Stimulated activated CD8-positive, alpha-beta memory T cell treated with anti-CD3 and anti-CD28 coated beads, Interleukin-15, amount 100 ng/mL, for 48 hours (primary cell): ENCODE measurements at places on chromosomes 13 and 19.

DNA sequence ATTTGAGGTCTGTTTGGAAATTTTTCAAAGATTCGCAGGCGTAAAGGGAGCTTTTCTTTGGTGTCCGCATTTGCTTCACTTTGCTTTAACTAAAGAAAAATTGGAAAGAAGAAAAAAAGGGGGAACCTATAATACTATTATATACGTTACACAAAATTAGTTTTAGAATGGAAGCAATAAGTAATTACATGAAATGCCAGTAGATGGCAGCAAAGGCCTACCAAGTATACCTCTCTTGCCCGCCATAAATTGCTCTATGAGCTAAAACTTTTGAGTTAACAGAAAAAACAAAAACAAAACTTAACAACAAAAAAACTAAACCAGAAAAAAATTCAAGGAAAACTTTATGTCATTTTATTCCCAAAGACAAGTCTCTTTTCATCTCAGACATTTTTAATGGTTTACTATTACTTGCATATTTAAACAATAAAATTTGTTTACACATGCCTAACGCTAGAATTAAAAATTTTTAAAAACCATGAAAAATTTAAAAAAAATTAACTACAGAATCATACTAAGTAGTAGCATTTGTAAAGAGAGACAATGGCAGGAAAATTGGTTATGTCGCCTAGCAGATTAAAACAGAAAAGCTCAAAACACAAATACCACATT lies 271.4 kb downstream of the NALCN start:
- DNase-seq, result no peak

DNA sequence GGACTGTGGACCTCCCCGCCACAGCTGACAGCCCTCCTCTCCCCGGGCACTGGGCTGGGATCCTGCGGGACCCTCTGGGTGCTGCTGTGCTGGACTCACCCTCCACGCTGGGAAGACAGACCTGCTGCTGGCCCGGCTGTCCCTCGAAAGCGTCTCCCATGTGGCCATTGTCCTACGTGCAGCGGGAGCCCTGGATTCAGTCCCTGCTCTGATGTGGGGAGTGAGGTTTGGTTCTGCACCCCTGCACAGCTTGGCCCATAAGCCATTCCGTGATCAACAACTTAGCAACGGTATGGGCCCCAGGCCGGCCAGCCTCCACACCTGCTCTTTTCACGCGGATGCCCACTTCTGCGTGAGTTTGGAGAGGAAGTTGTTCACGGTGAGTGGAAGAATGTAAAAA lies 195.2 kb downstream of the TEX29 start:
- DNase-seq, result no peak

GRCh38 chr13:97851269-97851668 lies 102.2 kb upstream of the IPO5 start:
- no peak for DNase-seq

GRCh38 chr13:39385154-39385553 lies 217.8 kb downstream of the LHFPL6 start:
- DNase-seq, result no peak

- no peak for DNase-seq
These were observed 82.9 kb downstream of the SLITRK5 start for GRCh38 chr13:87754097-87754496.

GRCh38 chr13:48515732-48516131 lies 17.1 kb downstream of the RCBTB2 start:
- DNase-seq, result no peak

GRCh38 chr13:82412749-82413148 lies 1469.5 kb downstream of the SLITRK1 start:
- no peak for DNase-seq

DNA sequence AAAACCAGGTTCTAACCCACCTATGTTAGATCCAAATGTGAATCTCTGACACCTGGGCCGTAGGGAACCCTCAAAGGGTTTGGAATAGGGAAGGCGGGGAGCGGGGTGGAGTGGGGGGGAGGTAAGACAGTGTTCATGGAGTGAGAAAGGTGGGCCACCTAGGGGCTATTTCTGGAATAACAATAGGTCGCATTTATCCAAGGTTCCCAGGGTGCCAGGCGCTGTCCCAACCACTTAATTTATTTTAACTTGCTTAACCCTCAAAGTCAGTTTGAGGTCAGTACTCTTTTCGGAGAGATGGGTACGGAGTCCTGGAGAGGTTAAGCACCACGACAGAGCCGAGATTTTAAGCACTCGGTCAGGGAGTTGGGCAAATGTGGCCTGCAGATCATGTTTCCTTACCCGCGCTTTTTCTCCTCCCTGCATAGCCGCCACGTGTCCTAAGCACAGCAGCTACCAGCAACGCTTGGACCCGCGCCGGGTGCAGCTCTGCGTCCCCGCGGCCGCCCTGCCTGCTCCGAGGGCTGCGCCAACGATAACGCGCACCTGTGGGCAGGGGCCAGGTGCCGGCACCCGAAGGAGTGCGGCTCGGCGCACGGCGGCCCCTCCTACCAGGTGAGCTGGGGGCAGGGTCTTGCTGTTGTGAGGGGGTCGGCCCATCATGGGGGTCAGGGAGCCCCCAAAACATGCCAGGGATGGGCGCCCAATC lies 25.0 kb upstream of the FXYD3 start:
- no peak for DNase-seq

- DNase-seq, result no peak
These were observed 152.2 kb upstream of the RFC3 start for GRCh38 chr13:33665626-33666175.

GRCh38 chr19:54373781-54374631 lies 9.3 kb upstream of the LAIR1 start:
- DNase-seq, result no peak

- no peak for DNase-seq
These were observed 982 bp downstream of the ZNF780B start for GRCh38 chr19:40055049-40055448.

DNA sequence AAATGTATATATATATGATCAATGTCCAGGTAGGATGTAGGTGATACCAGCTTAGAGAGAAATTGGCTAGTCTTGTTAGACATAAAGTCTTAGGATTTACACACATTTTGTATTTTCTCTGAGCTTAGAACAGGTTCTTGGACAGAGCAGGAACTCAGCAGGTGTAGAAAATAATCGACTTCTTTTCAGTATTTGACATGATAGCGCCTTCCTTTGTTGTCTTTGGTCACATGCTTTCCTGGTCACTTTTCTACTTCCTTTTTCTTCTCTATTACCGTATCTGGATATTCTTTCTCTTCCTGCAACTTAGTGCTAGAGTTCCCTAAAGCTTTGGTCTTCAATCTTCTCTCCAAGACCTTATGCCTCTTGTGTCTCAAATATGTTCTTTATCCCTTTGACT lies 107.4 kb downstream of the LRCH1 start:
- DNase-seq, result no peak

DNA sequence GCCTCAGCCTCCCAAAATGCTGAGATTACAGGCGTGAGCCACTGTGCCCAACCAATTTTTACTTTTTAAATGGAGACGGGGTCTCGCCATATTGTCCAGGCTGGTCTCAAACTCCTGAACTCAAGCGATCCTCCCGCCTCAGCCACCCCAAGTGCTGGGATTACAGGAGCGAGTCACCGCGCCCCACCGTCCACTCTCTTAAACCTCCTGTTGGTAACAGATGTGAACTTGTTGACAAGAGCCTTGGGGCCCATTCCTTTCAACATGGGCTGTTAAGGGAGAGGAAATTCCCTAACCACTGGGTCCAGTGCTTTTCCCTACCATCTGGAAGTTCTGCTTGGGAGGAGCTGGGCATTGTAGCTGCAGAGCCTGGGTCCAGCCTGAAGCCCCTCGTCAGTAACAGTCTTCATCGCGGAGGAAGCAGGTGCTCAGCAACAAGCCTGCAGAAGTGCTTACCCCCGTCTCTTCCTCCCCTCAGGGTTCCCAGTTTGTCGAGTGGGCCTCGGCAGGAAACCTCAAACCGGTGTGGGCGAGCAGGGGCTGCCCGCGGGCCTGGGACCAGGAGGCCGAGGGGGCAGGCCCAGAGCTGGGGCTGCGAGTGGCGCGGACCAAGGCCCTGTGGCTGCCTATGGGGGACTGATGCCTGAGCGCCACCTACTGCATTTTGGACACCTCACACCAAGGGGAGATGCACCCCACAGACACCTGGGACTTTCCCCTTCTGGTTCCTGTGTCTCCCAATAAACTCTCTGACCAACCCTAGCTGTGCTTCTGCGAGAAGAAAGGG lies 4.0 kb upstream of the FLT3LG start:
- peak; percentile 93 for DNase-seq

- no peak for DNase-seq
These were observed 115.2 kb downstream of the STK24 start for GRCh38 chr13:98461486-98462240.

GRCh38 chr13:57631596-57632275 lies at the start of gene PCDH17:
PCDH17 (plus strand) TSS chr13:57631744; CDS start chr13:57632547, 803 bp downstream.
- DNase-seq, result no peak

- DNase-seq, result no peak
These were observed 10.1 kb upstream of the SHD start for GRCh38 chr19:4268816-4269430.

GRCh38 chr19:12705654-12706331 lies 9.4 kb upstream of the FBXW9 start:
- no peak for DNase-seq

DNA sequence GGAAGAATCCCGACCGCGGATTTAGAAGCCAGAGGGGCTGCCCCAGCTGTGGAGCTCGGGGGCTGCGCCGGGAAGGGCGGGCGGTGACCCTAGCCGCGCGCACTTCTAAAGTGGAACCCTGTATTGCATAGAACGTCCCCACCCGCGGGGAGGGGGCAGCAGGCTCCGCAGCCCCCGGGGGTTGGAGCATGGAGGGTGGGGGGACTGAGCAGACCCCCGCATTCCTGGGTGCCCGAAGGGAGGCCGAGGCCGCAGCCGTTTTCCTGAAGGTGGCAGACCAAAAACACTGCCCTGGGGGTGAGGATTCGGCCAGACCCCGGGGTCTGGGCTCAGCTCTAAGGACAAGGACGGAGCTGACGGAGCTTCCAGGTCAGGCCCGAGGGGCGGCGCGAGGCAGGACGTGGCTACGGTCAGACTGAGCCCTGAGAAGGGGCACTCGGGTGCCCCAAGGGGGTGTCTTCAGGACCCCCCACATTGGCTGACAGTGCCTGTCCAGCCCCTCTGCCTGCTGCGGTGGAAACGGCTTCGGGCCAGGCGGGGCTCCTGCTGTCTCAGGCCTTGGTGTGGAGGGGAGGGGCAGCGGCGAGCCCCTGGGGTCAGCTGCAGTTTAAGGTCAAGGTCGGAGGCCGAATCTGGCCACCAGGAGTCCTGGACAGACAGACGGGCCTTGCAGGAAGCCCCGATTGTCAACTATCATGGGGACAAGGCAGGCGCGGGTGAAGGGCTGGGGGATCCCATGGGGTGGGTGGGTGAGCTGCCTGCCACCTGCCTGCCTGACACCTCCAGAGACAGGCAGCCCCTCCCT lies 12.6 kb downstream of the MKNK2 start:
- DNase-seq, result no peak
